EL (cell line): ENCODE measurements at places on chromosomes 16 and 17.

DNA sequence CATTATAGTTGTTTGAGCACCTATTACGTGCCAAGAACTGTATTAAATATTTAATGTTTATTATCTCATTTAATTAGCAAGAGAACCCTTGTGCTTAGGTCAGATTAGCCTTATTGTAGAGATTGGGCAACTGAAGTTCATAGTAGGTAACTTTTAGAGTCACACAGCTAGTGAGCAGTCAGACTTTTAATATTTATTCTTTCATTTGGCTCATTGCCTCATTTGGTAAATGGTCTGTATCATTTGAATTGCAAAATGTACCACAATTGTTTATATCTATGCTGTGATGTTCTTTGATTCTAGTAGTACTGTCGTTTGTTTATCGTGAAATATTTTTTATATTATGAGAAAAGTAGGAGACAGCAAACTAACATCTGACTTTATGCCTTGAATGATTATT lies 7.6 kb downstream of the CLTC start:
- DNase-seq: no peak

- peak; percentile 21 for DNase-seq
Measured at GRCh38 chr16:11006656-11007055, 62.3 kb downstream of the CLEC16A start.

DNA sequence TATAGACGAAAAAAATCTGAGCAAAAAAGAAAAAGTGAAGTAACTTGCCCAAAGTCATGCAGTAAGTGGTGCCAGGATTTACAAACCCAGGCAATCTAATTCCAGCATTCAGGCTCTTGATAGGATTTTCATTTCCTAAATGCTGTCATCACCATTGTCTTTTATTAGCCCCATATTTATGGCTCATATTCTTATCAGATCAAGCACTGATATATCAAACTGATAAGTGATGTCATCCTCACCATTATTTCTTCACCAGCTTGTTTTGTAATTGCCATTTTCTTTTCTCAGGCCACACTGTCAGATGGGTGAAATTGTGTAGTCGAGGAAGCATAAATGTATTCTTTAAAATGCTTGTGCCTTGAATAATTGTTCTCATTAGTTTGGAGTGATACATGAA lies 1.3 kb downstream of the RAD51C start:
- DNase-seq: no peak

- peak; percentile 32 for DNase-seq
Measured at GRCh38 chr16:50671644-50672260, 9.4 kb downstream of the SNX20 start.

DNA sequence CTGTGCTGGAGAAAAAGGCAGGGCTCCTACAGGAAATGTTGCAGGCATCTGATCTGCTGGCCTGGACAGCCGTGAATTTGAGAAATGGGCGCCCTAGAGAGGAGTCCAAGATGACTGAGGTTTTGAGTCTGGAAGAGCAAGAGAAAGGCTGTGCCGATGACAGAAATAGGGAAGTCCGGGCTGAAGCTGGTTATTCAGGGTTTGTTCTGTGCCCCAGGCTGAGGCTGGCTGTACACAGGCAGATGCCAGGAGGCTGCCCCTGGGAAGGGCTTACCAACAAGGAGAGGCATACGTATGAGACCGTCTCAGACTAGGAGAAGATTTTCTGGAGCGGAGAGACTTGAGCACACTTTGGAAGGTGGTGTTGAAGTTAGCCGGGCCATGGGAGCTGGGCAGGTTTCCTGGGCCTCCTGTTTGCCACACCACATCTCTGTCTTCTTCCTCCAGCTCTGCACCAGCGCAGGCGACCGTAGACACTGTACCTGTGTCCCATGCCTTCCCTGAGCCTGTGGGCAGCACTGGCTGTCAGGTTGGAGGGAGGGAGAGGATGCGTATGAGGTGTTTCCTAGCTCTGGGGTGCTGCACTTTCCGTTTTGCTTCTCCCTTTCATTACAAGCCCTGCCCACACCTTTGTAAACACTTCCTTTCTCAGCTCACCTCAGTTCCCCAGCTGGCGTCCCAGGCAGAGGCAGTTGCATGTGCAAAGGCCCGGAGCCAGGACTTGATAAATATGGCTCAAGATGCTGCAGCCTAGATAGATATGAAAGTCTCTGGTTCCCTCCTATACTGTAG lies 80.8 kb downstream of the SPECC1 start:
- DNase-seq: no peak

- no peak for DNase-seq
Measured at GRCh38 chr17:77523540-77523939, 382.8 kb downstream of the SEC14L1 start.

- DNase-seq: no peak
Measured at GRCh38 chr16:57751539-57752202, 16.1 kb downstream of the KATNB1 start.
